Lung microvascular endothelial cell (primary cell): ENCODE measurements at places on chromosomes 6 and 20. TPM values are rescaled to one million over a fixed set of nuclear protein-coding genes. Genes with fewer than 3 reads are reported as not detected.

DNA sequence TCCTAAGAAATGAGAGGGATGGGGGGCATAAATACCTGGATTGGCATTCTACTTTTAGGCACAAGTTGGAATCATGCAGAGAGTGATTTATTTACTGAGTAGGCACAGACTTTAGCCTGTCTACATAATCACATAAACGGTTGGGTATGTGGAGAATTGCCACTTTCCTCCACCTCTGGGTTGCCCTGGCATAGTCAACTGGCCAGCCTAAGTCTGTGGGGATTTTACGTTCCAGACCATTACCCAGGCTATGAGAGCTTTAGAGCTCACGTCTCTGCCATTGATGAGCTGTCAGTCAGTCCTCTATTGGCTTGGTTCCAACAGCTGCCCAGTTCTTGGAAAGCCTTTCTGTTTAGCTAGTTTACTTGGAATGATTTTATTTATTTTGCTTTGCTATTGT, 5.0 kb upstream of the BHLHE23 start:
- DNase-seq = no peak

Gene SLC52A3
- under 0.01 TPM in 2 replicates for total RNA-seq

DNA sequence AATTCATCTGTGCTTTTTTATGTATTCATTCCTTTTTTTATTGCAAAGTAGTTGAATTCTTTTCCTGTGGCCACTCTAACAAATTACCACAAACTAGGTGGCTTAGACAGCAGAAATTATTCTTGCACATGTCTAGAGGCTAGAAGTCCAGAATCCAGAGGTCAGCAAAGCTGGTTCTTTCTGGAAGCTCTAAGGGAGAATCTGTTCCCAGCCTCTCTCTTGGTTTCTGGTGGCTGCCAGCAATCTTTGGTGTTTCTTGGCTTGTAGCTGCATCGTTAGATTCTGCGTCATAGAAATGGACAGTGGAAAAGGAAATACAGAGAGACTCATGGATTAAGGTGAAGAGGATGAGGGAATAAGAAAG, 39.3 kb downstream of the GSTA2 start:
- no peak for DNase-seq

GRCh38 chr6:24721461-24722215, 2.7 kb upstream of the C6orf62 start:
- no peak for DNase-seq

DNA sequence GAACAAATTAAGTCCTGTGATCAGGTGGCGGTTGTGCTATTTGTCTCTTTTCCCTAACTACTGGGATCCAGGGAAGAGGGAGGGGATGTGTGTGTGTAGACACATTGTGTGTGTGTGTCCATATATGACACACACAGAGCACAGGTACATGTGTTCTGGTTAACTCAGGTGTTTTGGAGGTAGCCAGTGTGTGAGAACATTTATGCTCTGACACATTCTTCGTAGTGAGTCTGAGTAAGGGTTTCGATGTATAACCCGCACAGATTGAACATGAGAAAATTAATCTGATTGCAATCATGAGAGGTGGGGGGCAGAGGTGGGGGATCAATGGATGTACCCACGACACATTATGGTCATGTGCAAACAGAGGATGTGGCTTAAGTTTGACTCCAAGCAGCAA, 12.6 kb downstream of the ZC3H12D start:
- DNase-seq = no peak

GRCh38 chr20:21505810-21506530, 7.9 kb downstream of the NKX2-2 start:
- DNase-seq = peak; percentile 53

Gene CGA
- not detected in 2 replicates for total RNA-seq

DNA sequence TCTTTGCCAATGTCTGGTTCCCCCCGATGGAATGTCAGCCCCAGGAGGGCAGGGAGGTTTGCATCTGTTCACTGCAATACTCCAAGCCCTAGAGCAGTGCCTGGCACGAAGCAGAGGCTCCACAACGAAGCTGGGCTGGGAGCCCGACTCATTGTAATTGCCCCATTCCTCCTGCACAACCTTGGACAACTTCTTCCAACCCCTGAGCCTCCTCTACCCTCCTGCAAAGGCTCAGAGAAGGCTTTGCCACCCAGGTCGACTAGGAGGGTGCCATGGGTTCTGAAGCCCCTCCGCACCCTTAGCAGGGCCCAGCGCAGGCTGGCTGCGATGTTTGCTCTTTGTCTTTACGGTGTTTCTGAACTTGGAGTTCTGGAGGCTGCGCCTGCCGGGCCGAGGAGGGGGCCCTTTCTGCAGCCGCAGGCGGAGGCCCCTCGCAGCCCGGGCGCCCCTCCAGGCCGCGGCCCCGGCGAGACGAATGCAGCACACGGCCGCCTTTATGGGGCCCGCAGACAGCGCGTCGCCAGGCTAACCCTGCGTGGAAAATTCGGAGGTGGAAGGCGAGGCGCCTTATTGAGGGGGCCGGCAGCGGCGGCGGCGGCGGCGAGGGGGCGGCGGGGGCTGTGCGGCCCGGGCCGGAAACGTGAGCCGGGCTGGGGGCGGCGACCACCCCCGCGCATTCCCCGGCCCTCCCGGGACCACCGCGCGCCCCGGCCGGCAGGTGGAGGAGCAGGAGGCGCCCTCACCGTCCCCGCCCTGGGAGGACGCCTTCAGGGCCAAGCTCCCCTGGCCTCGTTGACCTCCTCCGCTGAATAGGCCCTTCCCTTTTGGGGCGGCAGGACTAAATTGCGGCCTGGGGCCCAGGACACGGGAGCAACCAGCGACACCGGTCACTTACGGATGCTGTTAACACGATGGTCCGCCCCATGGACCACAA, 27.0 kb downstream of the SNAI1 start:
- no peak for DNase-seq

Gene OR2J3
- not detected in 2 replicates for total RNA-seq

- peak; percentile 69 for DNase-seq
Observed at GRCh38 chr6:139881728-139882211, 507.3 kb upstream of the CITED2 start.

Gene SLC39A7
- total RNA-seq = 79.8 and 95.2 TPM in 2 replicates

Gene RRAGD
- 0.22 and 0.60 TPM in 2 replicates for total RNA-seq

GRCh38 chr20:18702736-18703135, 110.8 kb upstream of the SCP2D1 start:
- no peak for DNase-seq

DNA sequence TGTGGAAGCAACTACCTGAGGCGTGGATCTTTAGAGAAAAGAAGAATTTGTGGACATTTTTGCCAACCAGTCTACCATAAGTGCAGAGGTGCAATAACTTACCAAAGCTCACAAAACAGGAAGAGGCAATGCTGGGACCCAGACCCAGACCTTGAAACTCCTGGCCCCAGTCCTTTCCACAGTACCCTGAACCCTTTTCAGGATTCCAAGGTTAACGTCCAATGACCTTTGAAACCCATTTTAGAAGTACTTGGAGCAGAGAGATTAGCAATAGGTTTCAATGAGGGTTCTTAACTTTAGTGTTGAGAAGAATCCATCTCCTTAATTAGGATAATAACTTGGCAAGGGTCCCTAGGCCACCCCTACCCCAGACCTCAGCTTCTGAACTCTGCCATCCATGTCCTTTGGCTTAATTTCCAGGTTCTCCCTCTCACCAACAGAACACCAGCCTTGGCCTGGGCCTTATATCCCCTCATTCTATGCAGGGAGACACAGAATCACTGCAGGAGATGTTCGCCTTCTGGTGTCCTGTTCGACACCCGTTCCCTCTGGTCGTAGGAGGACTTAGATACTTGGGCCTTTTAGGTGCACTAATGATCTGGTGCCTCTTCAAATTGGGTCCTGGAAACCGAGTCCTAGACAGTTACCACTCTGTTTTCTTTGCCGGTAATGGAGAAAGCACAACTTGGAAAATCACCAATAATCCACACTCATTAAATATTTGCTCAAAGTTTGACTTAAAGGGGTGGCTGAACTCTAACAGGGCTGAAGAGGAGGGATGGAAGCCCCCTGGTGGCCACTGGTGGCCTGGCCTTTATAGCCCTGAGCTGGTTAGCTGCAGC, 40.6 kb downstream of the ISM1 start:
- peak; percentile 64 for DNase-seq

- peak; percentile 84 for DNase-seq
Observed at GRCh38 chr20:11891776-11892545, 25.7 kb upstream of the BTBD3 start.
